ENCODE measurements at places on chromosomes 7 and 10.
A peak's percentile ranks its signal among the peaks of the same experiment; 100 is the strongest.

DNA sequence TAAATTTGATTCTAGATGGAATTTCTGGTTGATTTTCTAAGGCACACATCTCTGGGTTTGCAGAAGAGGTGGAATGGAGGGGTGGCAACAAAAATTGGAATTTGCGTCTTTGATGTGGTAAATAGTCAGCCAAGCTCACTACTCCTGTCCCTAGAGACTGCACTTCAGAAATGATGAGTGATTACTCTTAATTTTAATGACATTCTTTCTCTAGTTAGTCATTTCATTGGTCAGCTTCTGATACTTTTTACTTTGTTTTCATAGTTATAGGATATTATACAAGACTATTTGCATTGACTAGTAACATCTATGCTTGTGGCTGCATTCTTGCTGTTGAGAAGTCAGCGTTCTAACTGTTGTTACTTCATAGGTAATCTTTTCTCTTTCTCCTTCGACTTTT, 658.3 kb downstream of the SUGCT start:
- DNase-seq, result no peak

GRCh38 chr10:57593983-57594573, 673.6 kb downstream of the IPMK start:
- DNase-seq, result no peak

GRCh38 chr10:36281831-36282331, 639.8 kb upstream of the FZD8 start:
- DNase-seq, result no peak

DNA sequence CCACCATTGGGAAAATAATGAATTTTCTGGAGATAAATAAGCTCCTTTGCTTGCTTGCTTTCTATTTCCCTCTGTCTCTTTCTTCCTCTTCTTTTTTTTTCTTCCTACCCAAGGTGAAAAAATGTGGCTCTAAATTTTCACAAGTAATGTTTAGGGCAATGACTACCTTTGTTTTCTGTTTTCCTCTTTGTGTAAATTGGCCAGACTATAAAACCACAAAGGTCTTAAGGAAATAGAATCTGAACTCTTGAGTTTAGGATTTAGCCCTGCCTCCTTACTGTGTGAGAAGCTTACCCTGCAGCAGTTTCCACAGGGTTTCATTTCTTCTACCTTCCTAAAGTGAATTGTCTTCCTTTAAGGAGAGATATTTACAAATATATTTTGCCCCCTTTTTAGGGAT, 330.4 kb downstream of the ARL4A start:
- no peak for DNase-seq

- no peak for DNase-seq
These were observed 72.5 kb downstream of the PRLHR start for GRCh38 chr10:118522791-118523498.

- DNase-seq, result no peak
These were observed 177.9 kb downstream of the SKAP2 start for GRCh38 chr7:26686448-26686981.

DNA sequence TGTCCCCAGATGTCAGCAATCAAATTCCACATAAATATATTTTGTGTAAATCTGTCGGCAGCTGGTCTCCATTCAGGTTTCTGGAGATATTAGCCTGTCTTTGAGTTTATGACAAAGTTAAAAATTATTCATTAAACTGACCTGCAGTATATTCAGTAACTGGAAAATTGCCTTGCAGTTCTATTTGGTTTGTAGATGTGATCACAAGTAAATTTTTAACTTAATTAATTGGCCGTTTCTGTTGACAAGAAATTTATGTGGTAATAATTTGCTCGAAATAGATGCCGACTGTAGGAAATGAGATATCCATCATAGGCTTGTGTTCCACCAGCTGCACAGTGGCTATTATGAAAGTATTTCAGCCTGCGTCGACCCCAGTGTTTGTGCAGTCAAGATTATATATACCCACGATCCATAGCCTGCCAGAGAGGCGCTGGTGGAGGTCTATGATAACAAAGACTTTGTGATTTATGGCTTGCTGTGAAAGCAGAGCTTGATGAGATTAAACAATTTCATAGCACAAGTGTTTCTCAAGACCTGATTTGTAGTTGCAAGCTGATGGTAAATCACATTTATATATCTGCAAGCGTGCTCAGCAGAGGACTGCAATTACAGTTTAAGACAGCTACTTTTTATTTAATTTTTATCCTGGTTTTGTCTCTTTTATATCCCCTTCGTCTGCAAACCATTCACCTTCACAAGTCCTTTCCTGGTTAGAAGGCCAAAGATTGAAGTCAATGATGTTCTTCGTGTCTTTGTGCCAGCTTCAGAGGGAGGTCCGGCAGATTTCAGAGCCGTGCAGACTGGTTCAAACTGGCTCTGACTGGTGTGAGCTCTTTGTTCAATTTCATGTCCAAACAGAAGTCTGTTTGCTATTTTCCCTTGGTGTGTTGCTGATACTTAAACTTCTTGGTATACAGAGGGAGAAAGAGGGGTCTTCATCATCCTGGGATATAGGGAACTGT, 850.9 kb downstream of the LRMDA start:
- DNase-seq, result no peak

DNA sequence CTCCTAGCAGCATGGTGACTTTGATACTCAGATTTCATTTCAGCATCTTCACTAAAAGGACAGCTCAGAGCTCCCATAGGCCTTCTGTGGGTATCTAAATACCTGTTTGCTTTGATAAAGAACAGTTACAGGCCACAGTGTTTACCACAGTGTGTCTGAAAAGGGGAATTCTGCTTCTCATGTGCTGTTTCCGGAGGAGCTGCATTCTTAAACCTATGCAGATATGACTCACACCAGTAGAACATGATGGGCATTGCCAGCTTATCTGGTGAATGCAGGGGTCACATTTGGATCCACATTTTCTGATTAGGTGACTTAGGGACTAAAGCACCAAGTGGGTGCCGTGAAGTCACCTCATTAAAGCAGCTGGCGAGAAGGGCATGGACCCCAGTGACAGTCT, 52.6 kb downstream of the TRRAP start:
- DNase-seq, result no peak

DNA sequence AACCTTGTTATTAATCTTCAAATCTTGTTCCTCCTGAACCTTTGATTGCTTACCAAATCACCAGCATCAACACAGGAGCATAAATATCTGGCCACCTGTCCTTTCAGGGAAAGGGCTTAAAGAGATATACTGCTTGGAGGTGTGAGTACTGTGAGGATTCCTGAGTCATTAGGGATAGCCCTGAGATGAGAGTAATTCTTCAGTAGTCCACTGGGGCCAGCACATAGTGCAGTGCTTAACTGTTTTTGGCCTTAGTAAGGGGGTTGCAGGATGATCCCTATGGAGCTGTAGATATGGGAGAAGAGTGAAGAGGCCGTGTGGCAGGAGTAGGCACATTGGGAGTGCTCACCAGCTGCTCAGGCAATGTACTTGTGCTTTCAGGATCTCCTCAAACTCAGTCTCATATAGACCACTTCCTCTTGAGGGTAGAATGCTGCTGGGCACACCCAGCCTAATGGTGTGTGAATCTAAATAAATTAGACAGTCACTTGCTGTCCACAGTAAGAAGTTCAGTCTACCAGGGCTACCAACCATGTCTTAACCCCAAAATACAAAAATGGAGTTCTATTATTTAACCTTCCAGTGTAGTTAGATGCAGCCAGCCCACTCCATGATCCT, 26.5 kb upstream of the GPR141 start:
- DNase-seq, result no peak

DNA sequence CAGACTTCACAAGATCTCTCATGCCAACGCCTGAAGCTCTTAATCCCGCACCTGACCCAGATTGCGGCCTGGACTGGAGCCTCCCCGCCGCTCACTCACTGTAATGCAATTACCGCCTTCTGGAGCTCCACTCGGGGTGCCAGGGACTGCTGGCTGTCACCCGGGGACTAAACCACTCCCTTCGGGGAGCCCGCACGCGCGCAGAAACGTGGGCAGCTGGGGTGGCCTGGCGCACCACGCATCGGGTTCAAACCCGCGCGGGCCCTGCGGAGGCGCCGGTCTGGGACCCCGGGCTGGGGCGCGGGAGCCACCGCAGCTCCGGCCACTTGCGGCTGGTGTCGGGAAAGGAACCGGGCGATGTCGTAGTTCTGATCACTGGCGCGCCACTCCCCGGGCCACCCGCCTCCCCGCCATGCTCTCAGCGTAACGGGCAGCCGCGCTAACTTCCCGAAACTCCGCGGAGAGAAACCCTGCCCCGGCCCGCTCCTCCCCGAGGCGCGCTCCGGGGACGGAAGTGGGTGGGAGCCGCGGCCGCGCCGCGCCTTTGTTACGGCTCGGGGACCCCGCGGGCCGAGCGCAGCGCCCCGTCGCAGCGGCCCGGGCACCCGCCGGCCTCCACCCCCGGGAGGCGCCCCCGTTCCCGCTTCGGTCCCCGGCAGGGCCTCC, 100.3 kb upstream of the SVIL start:
- DNase-seq, result no peak

DNA sequence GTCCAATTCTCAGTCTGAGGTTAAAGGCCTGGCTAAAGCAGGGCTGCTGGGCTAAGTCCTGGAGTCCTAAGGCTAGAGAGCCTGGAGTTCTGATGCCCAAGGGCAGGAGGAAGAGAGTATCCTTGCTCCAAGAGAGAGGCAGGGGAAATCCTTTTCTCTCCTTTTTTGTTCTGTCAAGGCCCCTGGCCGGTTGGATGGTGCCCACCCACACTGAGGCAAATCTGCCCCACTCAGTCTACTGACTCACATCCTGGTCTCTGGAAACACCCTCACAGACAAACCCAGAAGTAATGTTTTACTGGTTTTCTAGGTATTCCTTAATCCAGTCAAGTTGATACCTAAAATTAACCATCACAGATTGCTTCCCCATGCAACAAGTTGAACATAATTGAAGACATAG, 23.0 kb downstream of the ZNF518A start:
- DNase-seq, result no peak

- no peak for DNase-seq
These were observed 2.5 kb upstream of the KPNA7 start for GRCh38 chr7:99210265-99210970.

GRCh38 chr7:1008733-1009363, 25.9 kb downstream of the CYP2W1 start:
- no peak for DNase-seq

GRCh38 chr10:116132780-116133399, 140.1 kb downstream of the GFRA1 start:
- DNase-seq, result no peak

DNA sequence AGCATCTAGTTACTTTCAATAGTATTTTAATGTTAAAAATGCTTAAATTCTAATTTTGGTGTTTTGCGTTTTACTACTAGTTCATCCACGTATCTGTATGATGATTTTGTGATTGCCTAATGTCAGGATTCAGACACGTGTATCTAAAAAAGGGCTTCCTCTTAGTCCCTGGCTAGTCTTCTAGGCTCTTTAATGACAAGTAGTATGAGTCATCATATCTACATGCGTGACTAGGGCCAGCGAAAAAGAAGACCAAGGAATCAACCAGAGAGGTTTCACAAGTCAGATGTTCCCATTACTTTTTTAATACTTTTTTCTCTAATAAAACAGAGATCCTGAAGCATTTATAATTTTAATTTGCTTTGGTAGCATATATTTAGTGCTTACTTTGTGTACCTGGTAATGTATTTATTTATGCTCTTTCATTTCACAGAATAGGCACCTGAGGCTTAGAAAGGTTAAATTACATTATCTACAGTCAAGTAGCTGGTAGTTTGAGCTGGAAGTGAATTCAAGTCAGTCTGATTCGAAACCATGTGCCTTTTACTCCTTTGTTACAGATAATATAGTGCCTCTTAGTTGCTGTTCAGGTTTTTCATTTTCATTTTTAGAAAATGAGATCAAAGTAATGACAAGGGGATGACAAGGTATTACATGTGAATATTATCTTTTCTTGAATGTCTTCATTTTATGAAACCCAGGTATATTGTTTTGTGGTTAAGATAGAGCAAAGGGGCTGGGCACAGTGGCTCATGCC, 140.3 kb downstream of the FOXP2 start:
- DNase-seq, result no peak

DNA sequence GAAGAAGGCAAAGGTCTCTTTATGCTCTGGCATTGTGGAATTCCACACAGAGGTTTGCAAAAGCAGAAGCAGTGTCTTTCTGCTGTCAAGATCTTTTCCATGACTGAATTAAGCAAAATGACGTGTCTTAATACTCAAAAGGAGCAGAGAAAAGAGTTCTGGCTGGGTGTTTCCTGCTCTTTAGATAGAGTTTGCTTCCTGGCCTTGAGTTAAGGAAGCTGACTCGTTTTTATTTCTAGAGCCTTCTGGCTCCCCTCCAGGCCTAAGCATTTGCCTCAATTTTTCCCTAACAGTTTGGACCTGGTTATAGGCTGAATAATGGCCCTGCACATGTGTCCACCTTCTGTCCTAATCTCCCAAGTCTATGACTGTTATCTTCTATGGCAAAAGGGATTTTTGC, 21.6 kb downstream of the TAS2R41 start:
- DNase-seq, result no peak

DNA sequence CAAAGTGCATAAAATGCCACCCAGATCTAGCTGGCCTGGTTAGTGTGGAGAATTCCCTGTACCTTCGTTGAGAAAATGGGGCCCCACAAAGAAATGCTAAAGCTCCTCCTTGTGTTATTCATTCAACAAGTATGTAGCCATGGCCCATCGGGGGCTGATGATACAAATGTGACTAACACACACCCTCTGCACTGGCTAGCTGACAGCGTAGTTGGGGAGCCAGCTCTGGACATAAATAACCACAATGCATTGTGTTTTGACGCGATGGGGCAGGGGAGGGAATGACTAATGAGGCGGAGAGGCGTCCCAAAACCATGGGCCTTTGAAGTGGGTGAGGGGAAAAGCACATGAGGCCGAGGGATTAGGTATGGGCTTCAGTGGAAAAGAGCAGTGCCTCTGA, 28.2 kb upstream of the ASL start:
- peak; percentile 85 for DNase-seq

GRCh38 chr10:80896076-80896475, 358.4 kb downstream of the SH2D4B start:
- no peak for DNase-seq

DNA sequence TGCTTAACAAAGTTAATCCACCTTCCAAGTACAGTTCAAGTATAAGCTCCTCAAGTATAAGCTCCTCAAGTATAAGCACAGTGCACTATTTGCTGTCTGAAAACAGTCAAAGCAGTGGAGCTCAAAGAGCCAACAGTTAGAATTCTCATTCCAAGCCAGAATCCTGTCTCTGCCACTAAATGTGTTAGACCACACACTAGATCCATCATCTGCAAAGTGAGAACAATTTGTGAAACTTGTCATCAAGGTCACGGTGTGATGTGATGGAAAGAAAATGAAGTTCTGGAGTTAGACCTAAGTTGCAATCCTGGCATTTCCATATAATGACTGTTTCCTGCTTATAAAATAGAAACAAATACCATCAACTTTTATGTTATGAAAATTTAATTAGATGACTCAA, 602.5 kb downstream of the TNS3 start:
- no peak for DNase-seq

DNA sequence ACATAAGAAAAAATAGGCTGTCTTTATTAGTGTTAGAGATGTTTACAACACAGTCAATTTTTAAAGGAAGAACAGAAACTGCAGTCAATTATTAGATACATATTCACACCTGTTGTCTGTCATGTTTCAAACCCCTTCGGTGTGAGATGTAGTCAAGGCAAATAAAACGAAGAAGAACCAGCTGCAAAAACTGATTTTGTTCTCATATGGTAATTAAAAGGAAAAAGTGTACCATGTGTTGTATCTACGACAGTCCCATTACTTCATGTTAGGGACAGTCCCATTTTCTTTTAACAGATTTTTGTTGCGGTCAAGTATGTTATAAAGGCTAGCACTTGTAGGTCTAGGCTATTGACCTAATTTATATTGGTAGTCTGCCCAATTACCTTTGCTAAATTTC, 149.4 kb downstream of the LRRN3 start:
- DNase-seq, result no peak

GRCh38 chr7:37429435-37429791, 19.3 kb downstream of the ELMO1 start:
- DNase-seq, result no peak

- DNase-seq, result no peak
These were observed 148.9 kb upstream of the GLI3 start for GRCh38 chr7:42385912-42386311.
